NCI-H1092 (cell line): ENCODE measurements at places on chromosomes 11 and 22.
A peak's percentile ranks its signal among the peaks of the same experiment; 100 is the strongest.

GRCh38 chr22:46681010-46681409, 57.0 kb downstream of the CERK start:
- no peak for DNase-seq

DNA sequence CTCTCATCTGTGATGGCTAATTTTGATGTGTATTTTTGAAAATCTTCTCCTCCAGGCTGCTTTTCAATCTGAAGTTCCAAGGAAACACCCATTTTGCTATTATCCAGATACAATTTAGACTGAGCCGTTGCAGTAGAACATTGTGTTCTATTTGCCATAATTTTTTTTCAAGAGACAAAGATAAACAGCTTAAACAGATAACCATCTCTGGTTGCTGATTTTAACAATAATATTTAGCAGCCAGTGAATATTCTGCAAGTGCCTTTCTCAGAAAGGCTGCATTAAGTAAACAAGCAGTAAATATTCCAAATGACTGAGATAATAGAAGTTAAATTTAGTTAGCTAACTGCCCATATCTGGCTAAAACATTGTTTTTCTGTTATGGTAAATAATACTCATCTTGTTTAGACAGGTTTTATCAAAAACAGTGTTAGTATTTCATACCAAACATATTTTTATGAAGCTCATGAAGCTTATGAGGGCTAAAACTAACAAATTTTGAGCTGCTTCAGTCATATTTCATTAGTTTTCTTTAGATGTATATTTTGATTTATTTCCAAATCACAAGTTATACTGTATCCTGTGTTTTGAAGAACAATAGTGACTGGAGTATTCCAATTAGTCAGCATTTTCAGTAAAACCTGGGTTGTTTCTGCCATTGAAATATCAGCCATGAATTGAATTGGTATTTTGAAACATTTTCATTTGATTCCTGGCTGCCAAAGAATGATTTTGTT, 206.7 kb downstream of the SBF2 start:
- DNase-seq, result no peak

GRCh38 chr22:45317551-45318167, 7.9 kb downstream of the FAM118A start:
- DNase-seq, result no peak

DNA sequence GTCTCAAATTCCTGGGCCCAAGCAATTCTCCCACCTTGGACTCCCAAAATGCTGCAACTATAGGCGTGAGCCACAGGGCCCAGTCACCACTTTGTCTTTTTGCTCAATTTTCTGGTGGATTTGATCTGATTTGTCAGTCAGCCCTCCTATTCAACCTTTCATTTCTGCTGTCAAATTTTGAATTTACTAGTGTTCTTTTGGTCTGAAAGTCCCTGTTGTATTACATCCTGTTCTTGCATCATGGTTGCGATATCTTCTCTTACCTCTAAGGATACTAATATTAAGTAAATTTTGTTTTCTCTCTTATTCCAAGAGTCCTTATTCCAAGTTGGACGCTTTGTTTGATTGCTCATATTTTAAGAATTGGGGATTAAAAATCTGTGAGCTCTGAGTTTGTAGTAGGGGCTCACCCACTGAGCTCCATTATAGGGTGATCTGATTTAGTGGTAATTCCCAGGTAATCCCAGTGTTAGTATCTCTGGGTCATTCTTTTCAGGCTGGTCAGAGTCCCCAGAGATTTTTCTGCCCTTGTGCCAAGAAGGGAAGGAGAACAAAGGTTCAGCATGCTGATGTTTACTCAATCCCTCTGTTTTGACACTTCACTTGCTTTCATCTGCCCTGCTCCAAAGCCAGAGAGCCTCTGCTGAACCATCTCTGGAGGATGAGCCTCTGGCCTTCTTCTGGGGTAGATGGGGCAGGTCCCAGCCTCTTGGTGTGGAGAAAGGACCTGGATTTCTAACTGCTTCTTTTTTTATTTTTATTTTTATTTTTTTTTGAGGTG, 10.0 kb downstream of the UPB1 start:
- DNase-seq, result peak; percentile 61

- DNase-seq, result no peak
Observed at GRCh38 chr22:28943501-28943879, 60.1 kb downstream of the ZNRF3 start.

DNA sequence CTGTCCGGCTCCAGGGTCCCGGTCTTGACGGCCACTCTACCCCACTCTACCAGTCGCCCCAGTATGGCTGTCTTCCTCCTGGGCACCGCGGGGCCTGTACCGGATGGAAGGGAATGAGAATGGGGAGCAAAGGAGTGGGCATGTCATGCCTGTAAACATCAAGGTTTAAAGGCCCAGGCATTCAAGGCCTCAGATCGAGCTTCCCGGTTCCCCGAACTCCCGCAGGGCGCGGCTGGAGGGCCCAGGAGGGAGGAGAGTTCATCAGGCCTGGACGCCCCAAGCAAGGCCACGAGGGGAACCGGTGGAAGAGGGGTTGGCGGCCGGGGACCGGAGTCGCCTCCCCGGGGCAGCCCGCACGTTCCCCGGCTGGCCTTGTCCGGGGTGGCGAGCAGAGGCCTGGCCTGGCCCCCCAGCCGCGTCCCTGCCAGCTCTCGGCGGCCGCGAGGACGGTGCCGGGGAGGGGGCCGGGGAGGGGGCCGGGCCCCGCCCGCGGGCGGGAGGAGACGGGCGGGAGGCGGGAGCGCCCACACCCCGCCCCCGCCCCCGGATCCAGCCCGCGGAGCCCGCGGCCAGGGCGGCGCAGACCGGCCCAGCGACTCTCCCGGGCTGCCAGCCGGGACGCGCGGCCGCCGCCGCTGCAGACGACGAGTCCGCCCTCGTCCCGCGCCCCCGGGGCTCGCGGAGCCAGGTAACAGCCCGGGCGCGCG, at the start of gene CDC42EP1:
TSS of gene CDC42EP1 (plus strand) at position 580 of the 707 bp plus-strand sequence. CDS start 5,870 bp downstream, outside the sequence.
- no peak for DNase-seq

- DNase-seq, result no peak
Observed at GRCh38 chr11:14975252-14975587, 3.1 kb upstream of the CALCA start.

DNA sequence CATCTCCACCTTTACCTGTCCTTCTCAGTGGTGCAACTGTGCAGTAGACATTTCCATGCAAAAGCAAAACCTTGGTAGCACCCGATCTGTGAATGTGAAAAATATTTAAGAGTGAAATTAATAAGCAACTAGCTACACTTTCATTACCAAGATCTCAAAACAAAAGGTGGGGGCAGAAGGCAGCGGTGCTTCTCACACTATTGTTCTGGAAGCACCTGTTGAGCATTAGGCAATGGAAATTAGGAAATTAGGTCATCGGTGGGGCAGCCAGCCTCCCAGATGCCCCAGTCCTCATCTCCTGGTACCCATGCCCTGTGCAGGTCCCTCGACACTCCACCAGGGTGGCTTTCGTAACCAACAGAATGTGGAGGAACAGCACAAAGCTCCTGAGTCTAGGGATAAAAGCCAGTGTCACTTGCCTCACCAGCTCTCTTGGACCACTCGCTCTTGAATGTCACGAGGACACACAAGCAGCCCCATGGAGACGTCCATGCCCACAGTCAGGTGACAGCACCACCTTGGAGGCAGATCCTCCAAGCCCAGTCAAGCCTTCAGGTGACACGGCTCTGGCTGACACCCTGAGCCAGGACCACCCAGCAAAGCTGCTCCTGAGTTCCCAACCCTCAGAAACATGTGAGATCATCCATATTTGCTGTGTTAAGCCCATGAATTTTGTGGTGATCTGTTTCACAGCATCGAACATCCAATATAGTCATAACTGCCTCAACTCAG, 3.3 kb downstream of the LTO1 start:
- no peak for DNase-seq

- DNase-seq, result no peak
Observed at GRCh38 chr11:39725081-39725480, 1734.4 kb downstream of the LRRC4C start.

- DNase-seq, result no peak
Observed at GRCh38 chr11:57481315-57481714, 21.0 kb downstream of the RTN4RL2 start.

GRCh38 chr22:46272196-46272595, 4.4 kb downstream of the TTC38 start:
- DNase-seq, result no peak

DNA sequence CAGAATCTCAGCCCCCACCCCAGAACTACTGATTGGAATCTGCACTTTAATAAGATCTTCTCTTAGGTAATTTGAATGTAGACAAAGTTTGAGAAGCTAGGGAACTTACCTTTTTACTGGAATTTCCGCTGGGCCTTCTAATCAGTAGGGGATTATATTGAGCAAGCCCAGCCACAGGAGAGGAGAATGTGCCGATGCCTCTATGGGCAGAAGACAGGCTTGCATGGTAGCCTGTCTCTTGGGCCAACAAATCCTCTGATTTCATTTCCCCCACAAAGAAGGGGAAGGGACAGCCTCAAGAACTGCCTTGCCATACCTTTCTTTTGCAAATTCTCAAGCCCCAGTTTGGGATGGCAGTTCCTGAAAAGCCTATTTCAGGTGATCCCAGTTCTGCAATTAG, 163.4 kb upstream of the BDNF start:
- no peak for DNase-seq
